Thyroid gland (tissue), 4 donors: ENCODE measurements at places on chromosomes 5 and 9. TPM values are rescaled to one million over a fixed set of nuclear protein-coding genes. Genes with fewer than 3 reads are reported as not detected.

The ZER1 gene
- 59.4 TPM for total RNA-seq

The TRIM36 gene
- total RNA-seq, result 1.5 TPM

The RLN1 gene
- 1.3 TPM for total RNA-seq

The SLC46A2 gene
- total RNA-seq, result not detected

The GARNL3 gene
- 14.6 TPM for total RNA-seq

The MARCOL gene
- total RNA-seq, result not detected

The RNF183 gene
- not detected for total RNA-seq

The GADD45G gene
- 11.7 TPM for total RNA-seq

The CARTPT gene
- 3.9 TPM for total RNA-seq

The DIMT1 gene
- 21.3 TPM for total RNA-seq

The C1QTNF2 gene
- not detected for total RNA-seq

The FOXD4 gene
- 0.40 TPM for total RNA-seq

DNA sequence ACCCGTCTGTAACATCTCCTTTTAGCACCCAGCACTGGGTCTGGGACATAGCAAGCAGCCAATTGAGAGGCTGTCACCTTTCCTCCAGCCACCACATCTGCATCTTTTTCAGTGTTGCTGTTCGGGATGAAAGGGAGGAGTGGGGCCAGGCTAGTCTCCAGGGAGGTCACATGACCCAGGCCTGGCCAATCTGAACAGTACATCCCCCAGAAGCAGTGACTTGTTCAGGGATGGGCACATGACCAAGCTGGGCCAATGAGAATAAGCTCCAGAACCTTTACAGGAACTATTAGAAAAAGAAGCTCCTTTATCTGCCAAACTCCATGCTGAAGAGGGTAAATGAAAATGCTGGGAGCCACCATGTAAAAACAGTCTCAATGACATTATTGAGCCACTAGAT is 359.0 kb downstream of the SLIT3 start:
- no peaks in the 10 kb centered on the region for H3K4me1 ChIP-seq
- no peaks in the 10 kb centered on the region for H3K36me3 ChIP-seq
- H3K4me3 ChIP-seq, result no peak overlapping the region
- no peak overlapping the region for H3K27ac ChIP-seq
- no peaks in the 10 kb centered on the region for H3K27me3 ChIP-seq

- H3K4me3 ChIP-seq, result no peak overlapping the region
- peaks cover 11% of the 10 kb centered on the region for H3K4me1 ChIP-seq
- no peak overlapping the region for H3K27ac ChIP-seq
- H3K27me3 ChIP-seq, result no peaks in the 10 kb centered on the region
- no peak for DNase-seq
These were observed 6.6 kb downstream of the GADD45G start for GRCh38 chr9:89611425-89611824.

DNA sequence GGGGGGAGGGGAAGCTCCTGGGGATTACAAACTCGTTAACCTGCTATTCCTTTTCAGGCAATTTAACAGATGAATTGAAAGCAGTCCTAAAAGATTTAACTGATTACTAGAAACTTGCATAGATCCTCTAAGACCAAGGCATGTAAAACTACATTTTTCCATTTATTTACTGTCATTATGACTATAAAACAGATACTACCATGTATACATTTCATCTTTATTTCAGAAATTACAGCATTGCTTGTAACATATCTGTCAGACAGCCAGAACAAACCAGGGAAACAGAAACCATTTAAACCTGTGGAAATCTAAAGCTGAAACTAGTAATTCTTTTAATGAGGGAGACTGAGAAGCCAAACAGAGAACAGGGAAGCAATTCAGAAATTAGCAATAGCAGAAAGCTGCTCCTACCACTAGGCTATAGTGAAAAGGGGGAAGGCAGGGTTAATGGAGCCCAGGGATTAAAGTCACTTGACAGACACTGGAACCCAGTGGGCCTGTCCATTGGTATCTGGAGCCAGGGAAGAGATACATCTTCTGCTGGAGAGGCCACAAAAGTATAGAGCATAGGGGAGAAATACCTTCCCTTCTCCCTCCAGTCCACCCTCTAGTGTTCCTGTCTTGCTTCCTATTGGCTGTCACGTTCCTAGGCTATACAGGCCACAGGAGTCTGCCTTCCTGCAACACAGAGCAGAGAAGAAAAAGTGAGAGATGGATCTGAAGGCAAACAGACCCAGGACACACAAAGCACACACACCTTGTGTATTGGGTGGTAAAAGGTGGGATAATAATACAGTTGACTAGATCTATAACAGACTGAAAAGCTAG is 33.8 kb downstream of the PDCD1LG2 start:
- H3K27ac ChIP-seq, result no peak overlapping the region
- H3K36me3 ChIP-seq, result no peaks in the 10 kb centered on the region
- no peaks in the 10 kb centered on the region for H3K4me1 ChIP-seq
- H3K4me3 ChIP-seq, result no peak overlapping the region
- no peak for DNase-seq

- H3K4me3 ChIP-seq, result no peak overlapping the region
- no peak overlapping the region for H3K27ac ChIP-seq
- H3K4me1 ChIP-seq, result peaks cover 18% of the 10 kb centered on the region
- no peaks in the 10 kb centered on the region for H3K27me3 ChIP-seq
- H3K36me3 ChIP-seq, result no peaks in the 10 kb centered on the region
These were observed 4.6 kb downstream of the C1QTNF3 start for GRCh38 chr5:34038390-34038789.

DNA sequence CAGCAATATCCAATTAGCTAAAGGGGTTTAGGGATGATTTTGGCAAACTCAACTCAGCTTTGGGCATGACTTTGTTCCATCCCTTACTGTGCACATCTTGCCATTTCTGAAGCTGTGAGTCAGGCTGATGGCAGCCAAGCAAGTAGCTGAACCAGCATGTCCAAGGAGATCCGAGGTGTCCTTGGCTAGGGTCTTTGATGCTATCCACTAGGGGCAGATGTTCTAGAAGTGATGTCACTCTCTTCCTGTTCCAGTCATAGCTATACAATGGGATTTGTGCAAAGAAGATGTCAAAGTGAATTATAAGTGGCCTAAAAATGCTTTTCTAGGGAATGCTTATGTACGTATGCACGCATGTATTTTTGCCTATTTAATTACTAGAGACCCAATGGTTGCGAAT is 160.8 kb upstream of the PAPPA start:
- H3K4me3 ChIP-seq, result no peak overlapping the region
- no peaks in the 10 kb centered on the region for H3K4me1 ChIP-seq
- H3K36me3 ChIP-seq, result no peaks in the 10 kb centered on the region
- H3K27ac ChIP-seq, result no peak overlapping the region
- DNase-seq, result no peak

DNA sequence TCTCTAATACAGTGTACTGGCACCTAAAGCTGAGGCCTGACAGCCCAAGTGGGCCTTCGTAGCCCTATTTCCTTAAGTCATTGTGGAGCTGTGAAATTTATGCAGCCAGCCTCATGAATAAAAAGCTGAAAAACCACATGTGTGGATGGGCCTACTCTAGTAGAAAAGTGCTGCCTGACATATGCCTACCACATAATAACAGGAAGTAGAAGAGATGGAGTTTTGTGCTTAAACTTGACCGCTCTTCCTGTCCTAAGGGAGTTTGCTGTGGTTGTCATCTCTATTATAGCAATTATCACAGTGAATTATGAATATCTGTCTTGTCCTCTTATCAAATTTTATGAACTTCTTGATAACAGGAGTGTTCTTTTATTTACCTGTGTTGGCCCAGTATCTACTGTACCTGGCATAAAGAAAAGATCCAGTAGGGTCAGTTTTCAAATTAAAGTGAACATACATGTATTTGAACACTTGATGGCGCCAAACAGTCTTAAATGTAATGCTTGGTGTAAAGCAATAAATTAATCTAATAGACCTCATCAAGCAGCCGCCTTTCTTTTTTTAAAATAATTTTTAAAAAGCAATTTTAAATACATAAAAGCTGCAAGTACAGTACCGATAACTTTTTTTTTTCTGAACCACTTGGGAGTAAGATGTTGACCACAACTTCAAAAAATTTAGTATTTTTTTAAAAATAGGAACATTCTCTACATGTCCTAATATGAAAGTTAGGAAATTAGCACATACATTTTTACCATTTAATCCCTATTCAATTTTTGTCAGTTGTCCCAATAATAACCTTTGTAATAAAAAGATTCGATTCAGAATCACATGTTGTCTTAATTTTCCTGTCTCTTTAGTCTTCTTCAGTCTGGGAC is 51.0 kb downstream of the FKTN start:
- DNase-seq, result no peak
- no peak overlapping the region for H3K4me3 ChIP-seq
- H3K27me3 ChIP-seq, result no peaks in the 10 kb centered on the region
- H3K27ac ChIP-seq, result no peak overlapping the region
- no peaks in the 10 kb centered on the region for H3K36me3 ChIP-seq
- no peaks in the 10 kb centered on the region for H3K4me1 ChIP-seq

DNA sequence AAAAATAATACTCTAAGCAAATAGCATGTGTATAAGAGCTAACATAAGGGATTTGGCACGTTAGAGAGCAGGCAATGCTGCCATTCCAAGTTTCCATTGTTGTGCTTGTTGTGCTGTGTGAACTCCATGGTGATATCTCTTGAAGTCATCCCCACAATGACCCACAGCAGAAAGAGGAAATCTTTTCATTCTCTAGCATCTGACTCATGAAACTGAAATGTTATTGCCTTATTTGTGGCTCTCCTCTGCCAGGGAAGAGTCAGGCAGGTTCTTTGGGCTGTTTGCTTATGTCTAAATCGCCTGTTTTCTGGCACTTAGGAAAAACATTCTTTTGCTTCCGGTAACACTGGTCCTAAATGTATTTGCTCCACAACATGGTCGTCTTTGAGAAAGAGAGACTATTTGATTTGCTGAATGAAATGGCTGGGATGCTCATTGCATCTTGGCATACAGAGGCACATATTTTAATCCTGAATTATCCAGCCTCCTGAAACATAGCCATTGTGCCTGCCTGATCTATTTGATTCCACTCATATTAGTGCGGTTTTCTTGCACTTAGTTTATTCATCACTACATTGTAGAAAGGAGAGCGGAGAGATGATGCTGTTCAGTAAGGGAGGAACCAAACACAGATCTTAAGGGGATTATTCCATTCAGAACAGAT is 188.8 kb downstream of the CSNK1G3 start:
- H3K4me3 ChIP-seq, result no peak overlapping the region
- no peak for DNase-seq
- no peaks in the 10 kb centered on the region for H3K36me3 ChIP-seq

- H3K4me3 ChIP-seq, result peak overlapping the region; percentile 72
- no peak for DNase-seq
- H3K27ac ChIP-seq, result no peak overlapping the region
- peaks cover 8% of the 10 kb centered on the region for H3K4me1 ChIP-seq
- H3K36me3 ChIP-seq, result no peaks in the 10 kb centered on the region
- H3K27me3 ChIP-seq, result no peaks in the 10 kb centered on the region
These were observed 17.6 kb upstream of the CDK7 start for GRCh38 chr5:69217151-69217511.

DNA sequence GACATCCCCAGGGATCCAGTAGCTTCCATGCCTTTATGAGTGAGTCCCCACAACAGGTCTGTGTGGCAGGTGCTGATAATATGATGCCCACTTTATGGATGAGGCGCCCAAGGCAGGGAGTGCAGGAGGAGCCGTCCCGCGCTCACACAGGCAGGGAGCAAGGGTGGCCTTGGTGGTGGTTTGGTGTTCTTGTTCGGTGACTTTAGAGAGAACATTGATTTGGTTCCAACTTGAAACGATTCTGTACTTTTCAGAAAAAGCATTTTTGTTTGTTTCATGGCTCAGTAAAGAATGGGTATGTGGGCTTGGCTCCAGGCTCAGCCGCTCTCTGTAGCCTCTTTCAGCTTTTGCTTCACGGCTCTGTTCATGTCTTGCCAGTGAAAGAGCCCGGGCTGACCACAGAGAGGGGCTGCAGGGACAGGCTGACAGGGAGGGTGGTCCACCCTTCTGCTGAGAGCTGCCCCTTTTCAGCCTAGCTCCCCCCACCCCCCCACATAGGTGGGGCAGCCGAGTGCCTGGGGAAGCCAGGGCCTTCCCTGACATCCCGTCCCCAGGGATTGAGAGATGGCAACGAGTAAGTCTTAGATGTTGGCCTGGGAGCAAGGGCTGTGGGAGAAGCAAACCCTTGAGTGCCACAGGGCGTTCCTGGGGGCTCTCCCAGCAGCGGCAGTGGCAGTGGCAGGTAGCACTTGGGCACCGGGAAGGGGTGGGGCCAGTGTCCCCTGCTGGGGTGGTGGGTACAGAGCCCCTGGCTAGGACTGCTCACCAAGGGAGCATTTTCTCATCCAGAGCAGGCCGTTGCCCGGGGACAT is 28.0 kb downstream of the NCS1 start:
- no peaks in the 10 kb centered on the region for H3K27me3 ChIP-seq
- H3K27ac ChIP-seq, result peak overlapping the region; percentile 97
- peak overlapping the region; percentile 22 for H3K4me3 ChIP-seq
- H3K4me1 ChIP-seq, result peaks cover 80% of the 10 kb centered on the region
- DNase-seq, result peak; percentile 86

- H3K36me3 ChIP-seq, result no peaks in the 10 kb centered on the region
- no peak overlapping the region for H3K4me3 ChIP-seq
- no peaks in the 10 kb centered on the region for H3K27me3 ChIP-seq
- H3K27ac ChIP-seq, result no peak overlapping the region
- H3K4me1 ChIP-seq, result no peaks in the 10 kb centered on the region
- DNase-seq, result no peak
These were observed 55.2 kb upstream of the NEK6 start for GRCh38 chr9:124202447-124202971.

DNA sequence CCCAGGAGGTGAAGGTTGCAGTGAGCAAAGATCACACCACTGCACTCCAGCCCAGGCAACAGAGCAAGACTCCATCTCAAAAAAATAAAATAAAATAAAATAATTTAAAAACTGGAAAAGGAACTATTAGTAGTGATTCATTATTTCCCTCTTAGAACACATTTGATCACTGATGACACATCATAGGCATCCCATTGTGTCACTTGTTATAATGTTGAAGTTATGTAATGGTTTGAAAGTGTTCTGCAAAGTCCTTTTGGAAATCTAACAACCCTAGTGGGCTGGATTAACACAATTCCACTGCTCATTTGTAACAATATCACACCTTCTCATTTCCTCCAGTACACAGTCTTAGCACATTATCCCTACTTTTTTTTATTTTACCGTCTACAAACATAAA is 81.8 kb upstream of the LMNB1 start:
- no peak overlapping the region for H3K4me3 ChIP-seq
- DNase-seq, result no peak
- H3K36me3 ChIP-seq, result no peaks in the 10 kb centered on the region
- H3K27me3 ChIP-seq, result no peaks in the 10 kb centered on the region
- no peak overlapping the region for H3K27ac ChIP-seq

- H3K27me3 ChIP-seq, result no peaks in the 10 kb centered on the region
- no peak overlapping the region for H3K27ac ChIP-seq
- DNase-seq, result no peak
- no peaks in the 10 kb centered on the region for H3K36me3 ChIP-seq
These were observed 178.0 kb upstream of the PIK3R1 start for GRCh38 chr5:68037546-68037945.
